ENCODE measurements at places on chromosomes 6 and 20.

DNA sequence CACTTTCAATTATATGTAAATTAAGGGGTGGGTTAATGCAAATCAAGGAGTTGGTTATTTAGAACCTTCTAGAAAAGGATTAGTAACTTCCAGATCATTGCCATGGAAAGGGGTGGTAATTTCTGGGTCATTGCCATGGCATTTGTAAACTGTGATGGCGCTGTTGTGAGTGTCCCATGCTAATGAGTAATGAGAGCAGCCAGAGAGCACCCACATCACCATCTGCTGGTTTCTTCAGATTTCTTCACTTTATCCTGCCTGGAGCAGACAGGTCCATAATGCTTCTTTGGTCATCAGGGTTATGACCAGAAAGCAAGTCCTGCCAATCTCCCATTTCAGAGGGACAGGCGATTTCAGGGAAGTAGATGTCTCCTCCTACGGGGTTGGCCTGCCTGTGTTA lies 311.3 kb upstream of the CNR1 start:
- no peak for DNase-seq

- no peak for DNase-seq
Measured at GRCh38 chr6:142839686-142840040, 105.3 kb downstream of the HIVEP2 start.

DNA sequence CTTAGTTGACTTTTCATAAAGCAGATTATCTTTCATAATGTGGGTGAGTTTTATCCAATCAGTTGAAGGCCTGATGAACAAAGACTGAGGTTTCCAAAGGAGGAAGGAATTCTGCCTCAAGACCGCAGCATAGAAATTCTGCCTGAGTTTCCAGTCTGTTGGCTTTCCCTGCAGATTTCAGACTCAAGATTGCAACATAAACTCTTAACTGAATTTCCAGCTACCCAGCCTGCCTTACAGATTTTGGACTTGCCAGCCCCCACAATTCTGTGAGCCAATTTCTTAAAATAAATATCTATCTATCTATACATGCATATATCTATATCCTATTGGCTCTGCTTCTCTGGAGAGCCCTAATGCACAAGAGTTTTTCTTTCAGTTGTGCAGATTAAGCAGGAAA lies 57.3 kb upstream of the SMLR1 start:
- no peak for DNase-seq

- no peak for DNase-seq
Measured at GRCh38 chr6:163420289-163420614, 5.7 kb downstream of the QKI start.

- DNase-seq, result no peak
Measured at GRCh38 chr6:68233623-68234022, 401.5 kb upstream of the ADGRB3 start.

- no peak for DNase-seq
Measured at GRCh38 chr20:63255931-63256704, 1.9 kb upstream of the NKAIN4 start.

DNA sequence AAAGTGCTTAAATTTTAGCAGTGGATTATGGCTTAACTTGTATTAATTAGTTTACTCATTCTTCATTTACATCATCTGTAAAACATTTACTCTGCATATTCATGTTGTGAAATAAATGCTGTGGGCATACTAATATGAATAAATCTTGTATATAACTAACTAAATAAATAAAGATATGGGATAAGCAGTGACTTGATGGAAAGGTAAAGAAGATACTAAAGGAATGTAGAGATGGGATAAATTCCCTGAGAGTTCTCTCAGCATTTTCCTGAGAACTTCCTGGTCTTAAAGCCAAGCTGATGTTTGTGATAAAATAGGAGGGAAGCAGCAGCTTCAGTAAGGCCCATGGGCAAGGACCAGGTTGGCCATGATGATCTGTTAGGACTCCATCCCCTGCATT lies 652.1 kb downstream of the RNF144B start:
- no peak for DNase-seq

DNA sequence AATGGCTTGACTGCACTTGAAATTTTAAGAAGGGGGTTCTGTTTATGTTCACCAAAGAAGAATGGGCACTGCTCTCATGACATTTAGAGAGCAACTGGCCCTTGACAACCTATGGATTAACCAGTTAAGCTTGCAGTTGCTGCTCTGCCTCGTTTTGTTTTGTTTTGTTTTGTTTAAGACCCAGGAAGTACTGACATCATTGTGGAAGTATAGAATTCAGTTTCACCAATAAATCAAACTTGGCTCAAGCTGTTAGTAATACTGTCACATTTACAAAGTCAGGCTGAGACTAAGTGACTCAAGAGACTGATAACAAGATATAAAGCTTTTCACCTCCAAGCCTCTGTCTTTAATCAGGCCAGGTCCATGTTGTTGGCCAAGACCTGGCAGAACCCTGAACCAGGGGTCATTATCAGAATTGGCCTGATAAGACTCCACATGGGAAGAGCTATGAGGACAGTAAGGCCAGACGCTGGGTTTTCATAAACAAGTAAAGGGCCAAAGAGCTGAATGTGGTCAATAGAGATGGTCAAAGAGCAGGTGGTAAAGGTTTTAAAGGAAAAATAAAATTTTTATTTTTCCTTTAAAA lies 99.4 kb upstream of the VGLL2 start:
- no peak for DNase-seq

Data from HFFc6 (cell line).